A549 treated with DMSO at 1 μM for 4 hours (cell line): ENCODE measurements at places on chromosomes 3 and 15. TPM values are rescaled to one million over a fixed set of nuclear protein-coding genes. Genes with fewer than 3 reads are reported as not detected.

Gene TLR9
- 0.06 TPM in 1 of 5 replicates, not detected in the others for total RNA-seq

Gene SCAP
- total RNA-seq, result 24.4 to 32.8 TPM (median 28.7 TPM) in 5 replicates

Gene WDR49
- total RNA-seq, result not detected in 5 replicates

Gene SUMF1
- total RNA-seq, result 19.6 to 25.6 TPM (median 21.2 TPM) in 5 replicates

Gene SERPINI2
- not detected in 5 replicates for total RNA-seq

Gene SPSB4
- total RNA-seq, result 0.10 to 0.27 TPM (median 0.16 TPM) in 5 replicates

Gene RASGRP1
- total RNA-seq, result 0.30 to 0.57 TPM (median 0.37 TPM) in 5 replicates

Gene MITF
- total RNA-seq, result 7.2 to 12.4 TPM (median 8.5 TPM) in 5 replicates

Gene STAB1
- total RNA-seq, result not detected in 5 replicates

Gene CLPX
- 41.2 to 58.4 TPM (median 51.2 TPM) in 5 replicates for total RNA-seq

Gene IL5RA
- total RNA-seq, result not detected in 5 replicates

Gene ZFYVE19
- total RNA-seq, result 17.6 to 19.5 TPM (median 18.1 TPM) in 5 replicates

Gene DNAH12
- 0.07 to 0.12 TPM (median 0.09 TPM) in 4 of 5 replicates, not detected in the other for total RNA-seq

Gene AHSG
- 0.08 TPM in 1 of 5 replicates, not detected in the others for total RNA-seq
